Stimulated activated CD4-positive, alpha-beta T cell treated with anti-CD3 and anti-CD28 coated beads, Interleukin-1b, Interleukin-23, amount 100 ng/mL, for 24 hours (primary cell): ENCODE measurements at places on chromosomes 12 and 14.

DNA sequence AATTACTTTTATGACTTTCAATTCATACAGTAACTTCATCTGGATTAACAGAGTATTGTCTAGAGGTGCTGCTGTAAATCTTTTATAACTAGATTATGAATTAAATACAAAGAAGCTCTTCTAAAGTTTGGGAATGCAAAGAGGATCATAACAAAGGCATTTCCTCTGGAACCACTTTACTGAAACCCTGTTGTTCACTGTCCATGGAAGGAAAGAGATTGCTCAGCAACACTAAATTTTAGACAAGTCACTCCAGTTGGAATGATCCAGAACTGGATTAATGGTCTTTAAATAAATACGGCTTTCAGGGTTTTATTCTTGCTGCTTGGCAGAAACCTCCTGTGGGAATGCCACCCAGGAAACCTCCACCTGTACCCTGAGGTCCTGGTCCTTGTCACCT, 250.6 kb downstream of the KSR2 start:
- no peak for DNase-seq

GRCh38 chr14:101891471-101891870, 72.9 kb upstream of the DYNC1H1 start:
- DNase-seq, result no peak

- no peak for DNase-seq
Measured at GRCh38 chr12:79451365-79451764, 239.4 kb downstream of the PAWR start.

- no peak for DNase-seq
Measured at GRCh38 chr14:100096656-100097055, 31.4 kb downstream of the EVL start.

DNA sequence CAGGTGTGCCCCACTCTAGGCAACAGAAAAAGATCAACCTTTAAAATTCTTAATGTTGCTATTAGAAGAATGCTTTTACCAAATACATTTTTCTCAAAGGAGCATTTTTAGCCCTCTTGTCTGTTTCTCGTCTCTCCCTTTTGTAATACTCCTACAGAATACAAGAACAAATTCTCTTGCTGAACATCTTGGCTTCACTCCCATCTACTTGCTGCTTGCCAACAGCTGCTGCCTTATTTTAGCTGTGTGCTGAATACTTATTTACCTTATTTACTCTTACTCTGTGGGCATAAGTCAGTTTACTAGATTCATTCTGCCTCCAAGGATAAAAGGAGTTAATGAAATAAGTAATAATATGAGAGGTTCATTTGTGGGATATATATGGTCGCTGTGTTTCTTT, 70.8 kb downstream of the POLR3B start:
- DNase-seq, result no peak

- DNase-seq, result no peak
Measured at GRCh38 chr12:6840761-6841515, at the start of gene GNB3. Gene GNB3, plus strand, starts transcription at chr12:6840925. Its CDS starts 363 bp downstream, at chr12:6841288.

DNA sequence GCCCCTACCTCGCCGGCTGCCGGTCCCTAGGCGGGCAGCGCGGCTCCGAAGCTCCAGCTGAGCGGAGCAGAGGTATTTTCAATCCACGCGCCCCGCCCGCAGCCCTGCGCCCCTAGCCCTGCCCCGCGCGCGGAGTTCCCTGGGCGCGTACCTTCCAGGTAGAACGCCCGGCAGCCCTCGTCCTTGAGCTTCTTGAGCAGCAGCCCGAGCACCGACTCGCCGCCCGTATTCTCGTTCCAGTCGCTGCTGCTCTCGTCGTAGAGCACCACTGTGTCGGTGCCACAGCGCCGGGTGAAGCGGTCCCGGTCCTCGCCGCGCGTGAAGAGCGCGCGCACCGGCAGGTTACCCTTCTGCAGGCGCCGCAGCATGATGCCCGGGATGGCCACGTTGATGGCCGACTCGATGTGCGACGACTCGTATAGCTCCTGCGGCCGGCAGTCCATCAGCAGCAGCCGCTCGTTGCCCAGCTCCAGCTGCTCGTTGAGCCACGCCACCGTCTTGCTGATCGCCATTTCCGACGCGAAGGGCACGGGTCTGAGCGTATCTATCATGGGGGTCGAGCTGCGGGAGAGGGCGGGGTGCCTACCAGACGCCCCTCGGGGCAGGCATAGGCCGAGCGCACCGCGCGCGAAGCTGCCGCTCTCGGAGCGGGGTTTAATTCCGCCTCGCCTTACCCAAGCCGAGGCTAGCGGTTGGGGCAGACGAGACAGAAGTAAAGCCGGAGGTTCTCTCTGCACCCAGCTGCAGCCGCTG, 636 bp downstream of the DUSP6 start:
- no peak for DNase-seq

GRCh38 chr12:99029511-99030271, 384.6 kb downstream of the APAF1 start:
- DNase-seq, result no peak

GRCh38 chr14:78746086-78746595, 576.0 kb downstream of the NRXN3 start:
- no peak for DNase-seq

- DNase-seq, result no peak
Measured at GRCh38 chr14:90547968-90548367, 151.1 kb downstream of the CALM1 start.

- DNase-seq, result no peak
Measured at GRCh38 chr12:80291108-80291754, 152.8 kb upstream of the PTPRQ start.
